ENCODE measurements at places on chromosomes 7 and 10. TPM values are rescaled to one million over a fixed set of nuclear protein-coding genes. Genes with fewer than 3 reads are reported as not detected.

ADAM12 gene
- total RNA-seq = 0.22 TPM

OR2A5 gene
- not detected for total RNA-seq

MICALL2 gene
- total RNA-seq = 0.94 TPM

PDE6C gene
- total RNA-seq = not detected

GBX1 gene
- not detected for total RNA-seq

SFTPA1 gene
- total RNA-seq = not detected

NEUROD6 gene
- not detected for total RNA-seq

All from B cell (primary cell).